ENCODE measurements at places on chromosomes 7 and 10. TPM values are rescaled to one million over a fixed set of nuclear protein-coding genes. Genes with fewer than 3 reads are reported as not detected.

DNA sequence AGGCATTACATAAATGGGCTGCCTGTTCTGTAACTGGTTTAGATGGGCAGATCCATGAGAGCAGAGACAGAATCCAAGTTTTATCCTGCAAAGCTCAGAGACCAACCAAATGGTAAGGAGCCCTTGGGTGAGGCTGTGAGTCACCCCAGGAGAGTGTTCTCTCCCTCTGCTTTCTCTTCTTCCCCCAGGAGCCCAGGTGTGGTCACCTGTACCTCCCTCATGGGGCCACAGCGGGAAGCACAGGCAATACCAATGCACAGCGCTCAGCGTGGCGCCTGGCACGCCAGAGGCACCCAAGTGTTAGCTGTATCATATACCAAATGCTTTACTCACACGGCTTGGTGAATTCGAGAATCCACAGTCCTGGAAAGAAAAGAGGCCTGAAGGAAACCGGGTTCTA lies 39.4 kb downstream of the CTBP2 start:
- no peak overlapping the region for H3K27ac ChIP-seq
- H3K27me3 ChIP-seq, result no peaks in the 10 kb centered on the region
- no peaks in the 10 kb centered on the region for H3K36me3 ChIP-seq
- H3K4me1 ChIP-seq, result no peaks in the 10 kb centered on the region
- no peak for DNase-seq

The NODAL gene
- total RNA-seq, result not detected

DNA sequence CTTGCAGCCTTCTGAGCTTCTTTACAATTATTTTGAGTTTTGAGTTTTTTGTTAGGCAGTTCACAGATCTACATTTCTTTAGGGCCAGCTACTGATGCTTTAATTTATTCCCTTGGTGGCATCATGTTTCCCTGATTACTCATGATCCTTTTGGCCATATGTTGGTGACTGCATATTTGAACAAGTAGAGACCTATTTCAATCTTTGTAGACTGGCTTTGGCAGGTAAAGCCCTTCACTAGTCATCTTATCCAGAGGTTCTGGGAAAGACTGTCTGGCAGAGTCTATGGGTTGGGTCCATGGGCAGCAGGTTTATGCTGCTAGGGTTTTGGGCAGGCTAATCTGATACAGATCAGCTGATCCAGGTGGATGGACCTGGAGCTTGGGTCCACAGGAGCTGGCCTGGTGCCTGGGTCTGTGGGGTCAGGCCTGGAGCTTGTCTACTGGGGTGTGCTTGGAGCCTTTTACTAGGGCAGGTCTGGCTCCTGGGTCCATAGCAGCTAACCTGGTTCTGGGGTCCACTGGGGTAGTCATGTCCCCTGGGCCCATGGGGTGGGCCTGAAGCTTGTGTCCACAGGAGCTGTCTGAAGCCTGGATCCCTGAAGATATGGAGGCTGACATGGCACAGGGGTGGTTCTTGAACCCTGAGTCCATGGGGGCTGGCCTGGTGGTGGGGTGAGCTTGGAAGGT lies 72.7 kb downstream of the GPR85 start:
- H3K4me3 ChIP-seq, result no peak overlapping the region

GRCh38 chr7:101747879-101748345 lies 69.5 kb upstream of the CUX1 start:
- H3K27ac ChIP-seq, result no peak overlapping the region
- H3K4me3 ChIP-seq, result no peak overlapping the region

DNA sequence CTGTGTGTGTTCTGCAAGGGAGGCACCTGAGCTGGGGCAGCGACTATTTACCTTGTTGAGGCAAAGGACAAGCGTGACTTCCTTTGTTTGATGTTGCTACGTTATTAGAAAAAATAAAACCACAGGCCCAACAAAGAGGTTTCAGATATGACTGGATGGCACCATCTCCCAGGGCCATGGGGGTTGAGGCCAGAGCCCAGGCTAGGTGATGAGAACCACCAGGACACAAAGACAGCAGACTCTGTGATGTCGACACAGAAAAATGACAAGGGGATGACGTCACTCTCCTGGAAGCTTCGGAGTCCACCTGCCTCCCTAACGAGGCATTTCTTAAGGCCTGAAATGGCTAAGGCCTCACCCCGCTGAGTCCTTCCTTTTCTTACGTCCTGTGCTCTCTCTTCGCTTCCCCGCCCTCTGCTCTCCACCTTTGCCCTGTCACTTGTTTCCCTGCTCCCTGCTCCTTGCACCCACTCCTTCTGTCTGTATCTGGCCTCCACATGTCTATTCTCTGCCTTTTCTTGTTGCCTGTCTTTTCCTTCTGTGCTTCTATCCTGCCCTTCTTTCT lies 83.0 kb upstream of the ADRB1 start:
- H3K4me3 ChIP-seq, result no peak overlapping the region
- no peak for DNase-seq
- H3K27me3 ChIP-seq, result no peaks in the 10 kb centered on the region
- no peak overlapping the region for H3K27ac ChIP-seq
- no peaks in the 10 kb centered on the region for H3K36me3 ChIP-seq

The KCNMA1 gene
- 31.3 TPM for total RNA-seq

The PLPP4 gene
- total RNA-seq, result 6.7 TPM

The PBLD gene
- 7.2 TPM for total RNA-seq

GRCh38 chr7:92072708-92073107 lies 61.6 kb downstream of the CYP51A1 start:
- no peaks in the 10 kb centered on the region for H3K27me3 ChIP-seq
- no peak overlapping the region for H3K4me3 ChIP-seq
- H3K36me3 ChIP-seq, result peaks cover 24% of the 10 kb centered on the region
- no peaks in the 10 kb centered on the region for H3K4me1 ChIP-seq
